ENCODE measurements at places on chromosomes 5 and 9. TPM values are rescaled to one million over a fixed set of nuclear protein-coding genes. Genes with fewer than 3 reads are reported as not detected.

- peaks cover 9% of the 10 kb centered on the region for H3K27me3 ChIP-seq
- peaks cover 16% of the 10 kb centered on the region for H3K4me1 ChIP-seq
- no peak overlapping the region for H3K4me3 ChIP-seq
- H3K36me3 ChIP-seq, result no peaks in the 10 kb centered on the region
Observed at GRCh38 chr5:142086229-142086628, 22.4 kb upstream of the NDFIP1 start.

DNA sequence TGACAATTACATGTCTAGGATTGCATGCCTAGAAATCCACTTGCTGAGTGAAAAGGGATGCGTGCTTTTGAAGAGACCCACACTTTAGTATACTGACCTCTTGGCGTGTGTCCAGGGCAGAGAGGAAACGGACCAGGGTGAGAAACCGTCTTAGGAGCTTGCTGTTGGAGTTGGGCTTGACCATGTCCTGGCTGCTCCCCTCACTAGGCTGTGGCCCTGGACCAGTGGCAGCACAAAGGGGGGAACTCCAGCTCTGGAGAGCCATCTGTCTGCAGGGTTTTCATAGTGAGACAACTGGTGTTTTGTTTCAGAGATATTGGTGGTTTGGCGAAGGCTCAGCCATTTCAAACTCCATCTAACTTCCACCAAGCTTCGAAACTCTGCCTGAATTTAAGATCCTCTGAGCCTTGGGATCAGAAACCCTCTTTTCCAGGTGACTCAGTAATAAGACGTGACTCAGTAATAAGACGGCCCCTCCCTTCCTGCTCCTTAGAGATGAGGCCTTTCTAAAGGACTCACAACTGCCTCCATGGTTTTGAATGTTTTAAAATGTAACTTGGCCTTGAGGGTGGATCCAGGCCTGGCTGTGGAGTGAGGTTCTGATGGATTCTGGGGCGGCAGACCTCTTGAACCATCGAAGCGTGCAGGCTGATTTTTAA lies 165.8 kb downstream of the MELK start:
- no peak overlapping the region for H3K4me3 ChIP-seq
- peaks cover 50% of the 10 kb centered on the region for H3K27me3 ChIP-seq
- no peak overlapping the region for H3K27ac ChIP-seq
- DNase-seq, result no peak
- no peaks in the 10 kb centered on the region for H3K4me1 ChIP-seq

- H3K4me3 ChIP-seq, result no peak overlapping the region
- no peaks in the 10 kb centered on the region for H3K4me1 ChIP-seq
- no peak overlapping the region for H3K27ac ChIP-seq
- DNase-seq, result no peak
- H3K27me3 ChIP-seq, result peaks cover 11% of the 10 kb centered on the region
- H3K36me3 ChIP-seq, result no peaks in the 10 kb centered on the region
Observed at GRCh38 chr9:32596096-32596865, 23.3 kb upstream of the NDUFB6 start.

DNA sequence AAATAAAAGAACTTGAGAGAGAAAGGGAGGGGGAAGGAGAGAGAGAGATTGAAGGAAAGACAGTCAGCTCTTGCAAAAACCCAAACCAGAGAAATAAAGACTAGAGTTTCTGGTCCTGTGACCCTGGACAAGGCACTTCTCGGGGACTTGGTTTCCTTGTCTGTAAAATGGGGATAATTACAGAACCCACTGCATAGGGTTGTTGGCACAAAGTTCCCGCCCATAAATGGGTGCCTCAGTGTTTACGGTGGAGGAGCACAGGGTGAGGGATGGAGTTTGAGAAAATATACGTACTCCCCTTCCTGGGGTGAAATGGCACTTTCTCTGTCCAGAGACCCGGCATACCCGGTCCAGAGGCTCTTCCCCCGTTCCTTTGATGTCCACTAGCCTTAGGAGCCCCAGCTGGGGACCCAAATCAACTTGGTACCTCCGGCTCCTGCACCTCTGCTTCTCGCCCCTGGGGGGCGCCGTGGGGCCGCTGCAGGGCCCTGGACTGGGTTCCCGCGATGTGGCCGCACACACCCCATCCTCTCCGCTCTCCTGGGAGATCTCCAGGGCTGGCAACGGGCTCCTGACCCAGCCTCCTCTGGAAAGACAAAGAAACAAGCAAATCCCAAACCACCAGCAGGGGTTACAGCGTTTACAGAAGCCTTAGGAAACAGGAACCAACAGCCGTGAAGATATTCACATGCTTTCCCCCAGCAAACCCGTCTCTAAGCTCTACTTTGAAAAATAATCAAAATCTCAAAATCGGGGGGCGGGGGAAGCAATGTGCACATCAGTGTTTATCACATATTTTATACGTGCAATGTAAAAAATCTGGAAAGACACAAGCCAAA lies 26.3 kb downstream of the PTGES start:
- DNase-seq, result peak; percentile 80
- no peak overlapping the region for H3K27ac ChIP-seq
- no peaks in the 10 kb centered on the region for H3K36me3 ChIP-seq
- peaks cover 11% of the 10 kb centered on the region for H3K27me3 ChIP-seq

- no peaks in the 10 kb centered on the region for H3K36me3 ChIP-seq
- no peak for DNase-seq
- H3K27ac ChIP-seq, result no peak overlapping the region
- H3K4me1 ChIP-seq, result no peaks in the 10 kb centered on the region
Observed at GRCh38 chr9:4508907-4509589, 18.8 kb downstream of the SLC1A1 start.

GRCh38 chr9:137054932-137055384 lies 1.1 kb upstream of the ENTPD2 start:
- peaks cover 59% of the 10 kb centered on the region for H3K27me3 ChIP-seq
- no peaks in the 10 kb centered on the region for H3K36me3 ChIP-seq
- DNase-seq, result no peak
- no peak overlapping the region for H3K4me3 ChIP-seq
- no peak overlapping the region for H3K27ac ChIP-seq

DNA sequence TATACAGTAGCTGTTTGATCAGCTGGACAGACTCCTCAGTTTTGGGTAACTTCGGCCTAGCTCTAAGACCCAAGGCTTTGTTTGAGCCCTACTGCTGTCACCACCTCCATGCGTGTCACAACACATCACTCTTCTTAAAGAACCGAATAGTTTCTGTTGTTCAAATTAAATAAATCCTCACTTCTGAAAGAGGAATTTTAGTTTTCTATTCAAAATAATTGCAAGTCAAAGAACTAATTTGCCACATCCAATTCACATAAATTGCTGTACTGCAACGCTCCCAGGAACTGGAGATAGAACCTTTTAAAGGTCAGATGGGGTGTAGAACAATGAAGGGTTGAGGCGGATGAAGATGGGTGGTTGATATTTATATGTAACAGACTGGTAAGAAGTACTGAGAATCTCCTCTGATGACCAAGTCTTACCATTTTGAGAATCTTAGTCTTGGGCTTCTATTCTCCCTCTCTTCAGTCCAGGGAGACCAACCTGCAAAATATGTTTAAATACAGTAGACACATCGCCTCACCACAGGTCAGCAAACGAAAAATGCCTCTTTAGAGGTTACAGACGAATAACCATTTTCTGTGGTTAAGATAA lies 1.6 kb downstream of the NREP start:
- H3K27ac ChIP-seq, result peak overlapping the region; percentile 94
- H3K36me3 ChIP-seq, result peaks cover 32% of the 10 kb centered on the region
- no peaks in the 10 kb centered on the region for H3K27me3 ChIP-seq
- peaks cover 24% of the 10 kb centered on the region for H3K4me1 ChIP-seq

DNA sequence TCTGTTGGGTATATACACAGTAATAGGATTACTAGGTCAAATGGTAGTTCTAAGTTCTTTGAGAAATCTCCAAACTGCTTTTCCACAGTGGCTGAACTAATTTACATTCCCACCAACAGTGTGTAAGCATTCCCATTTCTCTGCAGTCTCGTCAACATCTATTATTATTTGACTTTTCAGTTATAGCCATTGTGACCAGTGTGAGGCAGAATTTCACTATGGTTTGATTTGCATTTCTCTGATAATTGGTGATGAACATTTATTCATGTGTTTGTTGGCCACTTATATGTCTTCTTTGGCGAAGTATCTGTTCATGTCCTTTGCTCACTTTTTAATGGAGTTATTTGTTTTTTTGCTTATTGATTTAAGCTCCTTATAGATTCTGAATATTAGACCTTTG lies 596.2 kb upstream of the DAB2 start:
- DNase-seq, result no peak
- H3K4me1 ChIP-seq, result no peaks in the 10 kb centered on the region
- H3K36me3 ChIP-seq, result no peaks in the 10 kb centered on the region
- no peaks in the 10 kb centered on the region for H3K27me3 ChIP-seq
- H3K4me3 ChIP-seq, result no peak overlapping the region

DNA sequence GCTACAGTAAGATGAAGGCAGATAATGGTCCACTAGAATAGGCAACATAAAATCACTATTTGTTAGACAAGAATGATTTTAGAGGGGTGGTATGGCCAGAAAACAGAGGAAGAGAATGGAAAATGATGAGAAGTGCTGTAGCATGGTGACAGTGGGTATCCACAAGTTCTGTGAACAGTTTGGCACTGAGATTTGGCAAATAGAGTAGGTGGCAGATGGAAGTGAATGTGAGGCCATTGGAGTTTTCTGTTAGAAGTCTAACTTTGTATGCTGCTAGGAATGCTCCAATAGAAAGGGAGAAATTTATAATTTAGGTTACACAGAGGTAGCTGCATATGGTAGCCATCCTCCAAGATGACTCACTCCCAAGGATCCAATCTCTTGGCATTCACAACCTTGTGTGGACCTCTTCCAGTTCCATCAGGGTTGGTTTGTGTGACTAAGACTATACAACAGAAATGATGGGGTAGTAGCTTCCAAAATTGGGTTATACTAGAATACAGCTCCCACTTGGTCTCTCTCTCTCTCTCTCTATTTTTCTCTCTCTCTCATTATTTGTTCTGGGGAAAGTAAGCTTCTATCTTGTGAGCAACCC lies 646.9 kb upstream of the ZNF608 start:
- H3K27me3 ChIP-seq, result no peaks in the 10 kb centered on the region
- H3K4me3 ChIP-seq, result no peak overlapping the region
- no peak overlapping the region for H3K27ac ChIP-seq
- DNase-seq, result no peak
- no peaks in the 10 kb centered on the region for H3K36me3 ChIP-seq
- H3K4me1 ChIP-seq, result peaks cover 5% of the 10 kb centered on the region

GRCh38 chr5:1807451-1808185 lies 6.4 kb downstream of the NDUFS6 start:
- no peak for DNase-seq
- no peaks in the 10 kb centered on the region for H3K27me3 ChIP-seq
- H3K36me3 ChIP-seq, result peaks cover 46% of the 10 kb centered on the region
- no peak overlapping the region for H3K4me3 ChIP-seq

DNA sequence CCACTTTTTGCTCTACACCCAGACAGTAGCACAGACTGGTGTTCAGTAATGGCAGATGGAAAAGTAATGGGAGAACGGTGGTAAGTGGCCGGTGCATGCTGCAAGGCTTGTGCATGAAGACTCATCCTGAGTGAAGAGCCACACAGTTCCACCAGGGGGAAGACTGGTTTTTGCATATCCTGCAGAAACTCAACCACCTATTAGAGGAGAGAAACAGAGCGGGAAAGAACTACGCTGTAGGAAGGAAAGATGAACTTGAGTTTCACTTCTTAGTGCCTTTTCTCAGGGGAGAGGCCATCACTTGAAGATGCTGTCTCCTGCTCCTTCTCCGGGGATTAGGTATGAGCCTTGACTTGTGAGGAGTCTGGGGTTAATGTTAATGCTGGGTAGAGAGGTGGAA lies 9.4 kb upstream of the PRSS3 start:
- no peak for DNase-seq
- no peaks in the 10 kb centered on the region for H3K36me3 ChIP-seq
- peaks cover 7% of the 10 kb centered on the region for H3K27me3 ChIP-seq
- no peak overlapping the region for H3K4me3 ChIP-seq
- H3K27ac ChIP-seq, result no peak overlapping the region
- no peaks in the 10 kb centered on the region for H3K4me1 ChIP-seq

- H3K27ac ChIP-seq, result peak overlapping the region; percentile 60
- no peaks in the 10 kb centered on the region for H3K36me3 ChIP-seq
- peaks cover 23% of the 10 kb centered on the region for H3K27me3 ChIP-seq
- no peak for DNase-seq
Observed at GRCh38 chr5:181181650-181182565, 23.1 kb downstream of the TRIM7 start.

DNA sequence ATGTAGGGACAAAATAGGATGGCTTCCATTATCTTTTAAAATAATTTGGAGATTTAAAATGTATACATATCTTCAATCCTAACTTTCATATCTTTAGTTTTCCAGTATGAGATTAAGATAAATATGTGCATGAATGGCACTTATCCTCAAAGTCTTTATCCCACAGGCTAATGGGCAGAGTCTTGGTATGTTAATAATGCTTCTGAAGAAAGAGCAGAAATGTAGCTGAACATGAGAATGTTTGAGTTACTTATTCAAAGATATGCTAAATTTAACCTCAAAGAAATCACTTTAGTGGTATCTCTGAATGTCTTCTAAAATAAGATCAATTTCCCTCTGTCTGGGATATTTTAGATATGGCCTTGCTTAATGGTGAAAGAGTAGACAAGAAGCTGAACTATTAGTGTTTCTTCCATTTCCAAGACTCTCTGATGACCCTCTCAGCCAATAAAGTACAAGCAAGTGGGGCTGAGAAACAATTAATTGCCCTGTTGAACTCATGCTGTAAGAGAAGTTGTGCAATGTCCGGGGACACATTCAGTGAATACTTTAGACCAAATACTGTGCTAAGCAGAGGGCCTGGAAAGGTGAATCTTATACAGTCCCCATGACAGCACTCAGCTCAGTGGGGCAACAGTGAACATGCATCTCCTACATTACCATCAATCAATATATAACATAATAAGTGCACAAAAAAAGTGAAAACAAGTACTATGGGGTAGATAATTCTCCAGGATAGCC lies 50.0 kb upstream of the ADAMTSL1 start:
- no peak overlapping the region for H3K27ac ChIP-seq
- no peak overlapping the region for H3K4me3 ChIP-seq
- no peaks in the 10 kb centered on the region for H3K27me3 ChIP-seq

- peaks cover 7% of the 10 kb centered on the region for H3K4me1 ChIP-seq
- peak overlapping the region; percentile 76 for H3K27ac ChIP-seq
- no peaks in the 10 kb centered on the region for H3K27me3 ChIP-seq
- H3K4me3 ChIP-seq, result peak overlapping the region; percentile 25
- no peak for DNase-seq
Observed at GRCh38 chr9:106643211-106643930, 219.6 kb upstream of the ZNF462 start.

DNA sequence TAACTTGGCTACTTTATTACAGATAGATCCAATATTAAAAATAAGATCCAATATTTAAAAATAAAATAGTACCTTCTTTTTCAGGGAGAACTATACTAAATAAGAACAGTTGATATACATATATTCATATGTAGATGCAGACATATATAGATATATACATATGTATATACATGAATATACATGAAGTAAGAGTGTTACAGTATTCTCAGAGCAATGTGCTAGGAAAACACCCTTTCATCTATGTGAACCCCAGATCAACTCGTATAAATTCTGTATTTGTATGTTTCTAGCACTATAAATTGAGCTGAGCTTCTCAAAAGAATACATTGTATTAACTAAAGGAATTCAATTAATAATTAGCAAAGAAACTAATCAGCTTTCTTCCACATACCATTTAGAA lies 287.6 kb downstream of the PDE4D start:
- peaks cover 34% of the 10 kb centered on the region for H3K4me1 ChIP-seq
- DNase-seq, result no peak
- no peak overlapping the region for H3K4me3 ChIP-seq
- peaks cover 8% of the 10 kb centered on the region for H3K36me3 ChIP-seq
- H3K27me3 ChIP-seq, result no peaks in the 10 kb centered on the region
- H3K27ac ChIP-seq, result no peak overlapping the region

Gene FBXW5
- total RNA-seq, result 82.8 TPM

Gene ZNF454
- 0.12 TPM for total RNA-seq

Gene RETREG1
- total RNA-seq, result 11.6 TPM

Gene FBP1
- 35.9 TPM for total RNA-seq

Gene PCDHGB4
- 15.6 TPM for total RNA-seq

Gene PCDHB13
- 4.7 TPM for total RNA-seq

Gene GRIA1
- total RNA-seq, result 18.0 TPM

Gene ABL1
- 66.6 TPM for total RNA-seq
